ENCODE measurements at places on chromosomes 1 and 21.

GRCh38 chr1:180029524-180030135 lies 75.0 kb downstream of the CEP350 start:
- no peak for DNase-seq

DNA sequence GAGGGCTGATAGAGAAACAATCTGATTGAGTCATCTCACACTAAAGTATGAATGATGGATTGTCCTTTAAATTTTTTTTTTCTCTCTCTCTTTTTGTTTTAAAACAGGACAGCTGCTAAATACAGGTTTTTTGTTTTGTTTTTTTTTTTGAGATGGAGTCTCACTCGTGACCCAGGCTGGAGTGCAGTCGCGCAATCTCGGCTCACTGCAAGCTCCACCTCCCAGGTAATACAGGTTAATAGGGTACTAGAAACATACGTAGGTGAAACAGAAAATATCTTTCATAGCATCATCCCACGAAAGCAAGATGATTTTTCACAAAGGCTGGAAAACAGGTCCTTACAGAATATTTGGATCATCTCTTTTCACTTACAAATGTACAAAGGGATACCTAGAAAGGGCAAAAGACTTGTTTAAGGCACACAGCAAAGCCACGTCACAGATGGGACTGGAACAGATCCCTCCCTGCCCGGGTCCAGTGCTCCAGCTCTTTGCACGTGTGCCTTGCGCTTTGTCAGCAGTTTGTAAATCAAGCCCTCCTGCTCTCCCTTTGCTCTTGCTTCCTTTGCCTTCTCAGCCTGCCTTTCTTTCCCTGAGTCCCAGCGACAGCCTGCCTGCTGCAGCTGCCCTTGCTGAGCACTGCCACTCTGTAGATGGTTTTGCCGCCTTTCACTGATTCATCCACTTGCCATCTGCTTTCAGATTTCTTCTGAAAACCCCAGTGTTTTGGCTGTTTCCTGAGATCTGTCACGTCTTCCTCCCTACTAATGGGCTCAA lies 171.3 kb upstream of the BEND5 start:
- no peak for DNase-seq

DNA sequence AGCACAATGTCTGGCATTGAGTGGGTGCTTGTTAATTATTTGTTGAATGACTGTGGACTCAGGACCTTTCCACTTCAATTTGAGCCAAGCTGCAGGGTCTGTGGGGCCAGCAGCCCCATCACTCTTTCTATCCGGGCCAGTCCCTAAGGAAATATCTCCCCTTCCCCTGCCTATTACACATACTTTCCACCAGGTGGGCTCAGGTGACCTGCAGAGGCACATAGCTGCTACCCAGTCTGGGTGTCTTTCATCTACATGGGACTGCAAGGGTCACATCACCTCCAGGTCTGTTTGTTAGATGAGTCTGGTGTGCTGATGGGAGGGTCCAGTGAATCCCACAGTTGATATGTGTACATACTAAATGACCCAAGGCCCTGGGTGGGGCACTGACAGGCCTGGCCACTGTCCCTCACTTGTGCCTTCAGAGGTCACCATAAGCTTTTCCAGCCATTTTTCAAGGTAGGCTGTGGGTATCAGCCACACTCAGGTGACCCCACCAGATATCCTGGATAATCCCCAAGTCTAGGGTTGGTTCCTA lies 59.5 kb upstream of the KDM4A start:
- no peak for DNase-seq

GRCh38 chr1:239896980-239897379 lies 194.7 kb upstream of the FMN2 start:
- DNase-seq, result no peak

GRCh38 chr1:107803579-107803978 lies 161.4 kb downstream of the VAV3 start:
- no peak for DNase-seq

- DNase-seq, result no peak
These were observed 4.0 kb downstream of the GLMP start for GRCh38 chr1:156291226-156292061.

DNA sequence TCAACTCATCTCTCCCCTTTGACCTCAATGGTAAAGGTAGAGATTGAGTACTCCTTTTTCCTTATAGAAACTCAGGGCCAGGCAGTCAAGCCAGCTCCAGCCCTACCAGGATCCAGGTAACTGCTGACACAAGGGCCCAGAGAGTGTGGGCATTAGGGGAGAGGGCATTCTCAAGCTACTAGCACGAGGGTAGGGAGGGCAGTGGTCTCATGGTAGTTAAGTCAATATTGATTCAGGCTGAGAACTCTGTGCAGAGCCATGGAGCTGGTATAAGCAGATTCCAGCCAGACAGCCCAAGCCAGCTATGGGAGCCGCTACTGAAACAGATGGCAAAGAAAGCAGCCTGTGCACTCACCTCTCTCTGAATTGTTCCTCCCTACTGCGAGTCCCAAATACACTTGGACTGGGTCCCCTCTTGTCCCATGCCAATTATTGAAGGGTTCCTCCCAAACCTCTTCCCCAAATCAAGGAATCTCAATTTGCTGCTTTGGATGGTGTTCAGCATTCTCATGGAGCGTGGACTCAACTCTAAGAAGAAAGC lies 2.8 kb downstream of the PI4KB start:
- no peak for DNase-seq

DNA sequence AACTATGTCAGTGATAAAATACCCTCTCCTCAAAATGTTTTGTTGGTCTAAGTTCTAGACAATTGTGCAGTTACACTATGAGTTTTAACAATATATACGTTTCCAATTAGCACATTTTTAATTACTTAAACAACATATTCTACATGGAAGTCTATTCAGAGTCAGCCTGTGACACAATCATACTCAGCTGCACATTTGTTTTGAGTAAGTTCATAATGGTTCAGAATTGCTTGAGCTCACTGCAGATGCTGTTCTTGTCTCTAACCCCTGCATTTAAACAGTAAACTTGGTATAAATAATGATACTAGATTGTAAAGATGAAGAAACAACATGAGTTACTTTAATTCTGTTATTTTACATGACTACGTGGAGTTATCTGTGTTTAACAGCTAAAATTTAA lies 30.6 kb downstream of the CDKN2C start:
- DNase-seq, result no peak

DNA sequence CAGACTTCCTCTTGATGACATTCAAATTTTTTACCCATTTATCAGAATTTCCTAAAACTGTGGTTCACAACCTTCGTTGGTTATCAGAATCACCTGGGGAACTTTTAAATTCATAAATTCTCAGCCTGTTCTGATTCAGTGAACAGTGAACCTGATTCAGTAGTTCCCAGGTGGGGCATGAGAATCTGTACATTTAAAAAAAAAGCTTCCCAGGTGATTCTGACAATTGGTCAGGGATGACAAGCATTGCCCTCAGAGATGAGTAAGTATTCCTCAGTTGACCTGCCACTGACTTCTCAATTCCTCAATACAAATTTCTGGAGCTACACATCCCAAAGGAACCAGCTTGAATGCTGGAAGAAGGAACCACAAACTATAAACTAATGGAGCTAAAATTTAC lies 23.5 kb upstream of the CR2 start:
- no peak for DNase-seq

DNA sequence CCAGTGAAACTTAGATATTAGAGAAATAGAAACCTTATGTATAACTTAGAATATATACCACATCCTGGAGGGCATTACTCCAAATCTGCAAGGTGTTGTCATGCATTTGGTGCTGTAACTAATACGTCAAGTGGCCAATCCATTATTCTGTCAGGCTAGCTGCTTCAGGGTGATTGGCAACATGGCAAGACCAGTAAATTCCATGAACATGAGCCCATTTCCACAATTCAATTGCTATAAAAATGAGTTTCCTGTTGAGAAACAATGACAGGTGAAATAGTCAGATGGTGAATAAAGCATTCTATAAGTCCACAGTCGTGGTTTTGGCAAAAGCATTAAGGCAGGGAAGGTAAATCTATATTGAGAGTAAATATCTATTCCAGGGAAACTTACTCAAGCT lies 566.0 kb downstream of the ADGRL2 start:
- no peak for DNase-seq

DNA sequence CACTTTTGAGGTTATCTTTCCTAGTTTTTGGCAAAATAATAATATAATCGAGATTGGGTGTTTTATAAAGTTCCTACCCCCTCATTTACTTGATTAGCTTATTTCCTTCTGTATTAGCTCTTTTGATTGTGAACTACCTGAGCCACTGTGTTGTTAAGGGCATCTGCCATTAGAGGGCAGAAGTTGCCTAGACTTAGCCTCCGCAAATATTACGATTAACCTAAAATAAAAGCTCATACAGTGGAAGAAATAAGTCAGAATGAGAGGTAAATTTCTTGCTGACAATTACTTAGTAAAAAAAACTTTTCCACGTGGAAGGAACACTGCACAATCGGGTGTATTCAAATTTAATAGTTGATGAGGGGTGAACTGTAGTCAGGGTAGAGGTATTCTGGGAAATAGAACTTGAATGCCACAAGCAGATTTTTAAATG lies 2.3 kb downstream of the H3-3A start:
- peak; percentile 46 for DNase-seq

GRCh38 chr1:36358514-36359084 lies 27.1 kb downstream of the STK40 start:
- no peak for DNase-seq

- no peak for DNase-seq
These were observed 2.3 kb upstream of the DMRTA2 start for GRCh38 chr1:50425376-50426107.

- DNase-seq, result no peak
These were observed 22.8 kb upstream of the EFNA1 start for GRCh38 chr1:155104605-155105534.

Measured in activated naive CD4-positive, alpha-beta T cell treated with Interleukin-2 at 50 U/mL for 16 hours (primary cell).